Neural progenitor cell (in vitro differentiated cells): ENCODE measurements at places on chromosomes 5 and 9. TPM values are rescaled to one million over a fixed set of nuclear protein-coding genes. Genes with fewer than 3 reads are reported as not detected.

Gene ITK
- not detected in 2 replicates for total RNA-seq

Gene VCAN
- total RNA-seq = 71.6 and 101 TPM in 2 replicates

Gene PRSS3
- total RNA-seq = not detected in 2 replicates

Gene FBN2
- 88.1 and 113 TPM in 2 replicates for total RNA-seq
